AG04450 (cell line): ENCODE measurements at places on chromosomes 16 and 17. TPM values are rescaled to one million over a fixed set of nuclear protein-coding genes. Genes with fewer than 3 reads are reported as not detected.
A peak's percentile ranks its signal among the peaks of the same experiment; 100 is the strongest.

- no peak for DNase-seq
Observed at GRCh38 chr17:75615301-75615700, 17.9 kb upstream of the SMIM5 start.

- no peak for DNase-seq
Observed at GRCh38 chr16:75099738-75100602, 16.6 kb downstream of the LDHD start.

DNA sequence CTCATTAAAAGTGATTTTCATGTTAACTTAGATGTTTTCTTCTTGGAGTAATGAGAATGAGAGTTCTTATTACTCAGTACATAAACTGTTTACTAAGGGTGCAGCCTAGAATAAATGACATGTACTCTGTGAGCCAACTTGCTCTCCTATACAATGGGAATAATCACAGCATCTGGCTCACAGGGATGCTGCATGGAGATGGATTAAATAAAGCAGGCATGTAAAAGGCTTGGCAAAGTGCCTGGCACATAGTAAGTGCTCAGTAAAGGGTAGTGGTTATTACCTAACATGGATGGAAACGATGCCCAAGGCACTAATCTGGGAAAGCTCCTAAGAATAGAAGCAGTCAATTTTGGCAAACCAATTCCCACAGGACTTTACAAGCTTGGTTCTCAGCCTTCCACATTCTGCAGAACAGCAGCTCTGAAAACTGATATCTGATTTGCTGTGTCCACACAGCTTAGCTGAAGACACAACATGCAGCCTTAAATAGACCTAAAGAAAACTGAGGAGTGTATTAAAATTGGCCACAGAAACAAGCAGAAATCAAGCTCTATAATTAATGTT is 176.1 kb downstream of the ABCC12 start:
- DNase-seq: no peak

- no peak for DNase-seq
Observed at GRCh38 chr17:43398724-43399595, at the start of gene ARL4D. Gene ARL4D (plus strand): TSS chr17:43398993. CDS start chr17:43399733, 740 bp downstream.

- no peak for DNase-seq
Observed at GRCh38 chr16:75195811-75196790, 10.9 kb downstream of the CTRB2 start.

DNA sequence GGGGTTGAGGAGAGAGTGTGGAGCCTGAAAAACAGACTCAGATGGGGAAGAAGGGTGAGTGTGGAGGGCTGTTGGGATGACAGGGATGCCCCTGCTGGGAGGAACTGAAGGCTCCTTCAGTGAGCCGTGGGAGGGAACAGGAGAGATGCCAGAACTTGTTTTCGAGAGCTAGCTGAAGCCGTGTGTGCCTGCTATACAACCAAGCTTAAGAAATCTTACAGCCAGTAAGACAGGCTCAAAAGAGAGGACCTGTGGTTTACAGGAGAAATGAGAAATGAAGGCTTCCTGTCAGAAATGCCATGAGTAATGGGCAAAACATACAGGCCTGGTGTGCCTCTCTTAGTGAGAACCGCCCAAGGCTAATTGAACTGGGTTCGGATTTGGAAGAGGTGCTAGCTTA is 99.6 kb downstream of the SPACA3 start:
- no peak for DNase-seq

DNA sequence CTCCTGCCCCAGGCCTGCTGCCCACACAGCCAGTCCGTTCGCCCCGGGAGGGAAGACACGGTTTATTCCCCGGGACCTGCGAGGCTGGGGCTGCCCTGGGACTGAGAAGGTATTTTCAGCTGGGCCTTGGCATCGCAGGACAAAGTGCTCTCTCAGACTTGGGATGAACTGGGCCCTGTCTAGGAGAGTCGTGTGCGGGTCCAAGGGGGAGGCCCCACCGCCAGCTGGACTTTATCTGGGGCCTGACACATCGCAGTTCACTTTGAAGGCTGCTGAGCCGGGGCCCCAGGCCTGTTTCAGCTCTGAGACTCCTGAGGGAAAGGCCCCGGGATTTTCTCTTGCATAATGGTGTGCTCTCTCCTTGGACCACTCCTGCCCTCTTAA is 6.8 kb downstream of the CRISPLD2 start:
- no peak for DNase-seq

- no peak for DNase-seq
Observed at GRCh38 chr17:70519300-70519699, 350.0 kb downstream of the KCNJ2 start.

GRCh38 chr16:14007450-14007849 is 63.7 kb upstream of the MRTFB start:
- no peak for DNase-seq

- DNase-seq: no peak
Observed at GRCh38 chr16:17519101-17519955, 48.6 kb upstream of the XYLT1 start.

DNA sequence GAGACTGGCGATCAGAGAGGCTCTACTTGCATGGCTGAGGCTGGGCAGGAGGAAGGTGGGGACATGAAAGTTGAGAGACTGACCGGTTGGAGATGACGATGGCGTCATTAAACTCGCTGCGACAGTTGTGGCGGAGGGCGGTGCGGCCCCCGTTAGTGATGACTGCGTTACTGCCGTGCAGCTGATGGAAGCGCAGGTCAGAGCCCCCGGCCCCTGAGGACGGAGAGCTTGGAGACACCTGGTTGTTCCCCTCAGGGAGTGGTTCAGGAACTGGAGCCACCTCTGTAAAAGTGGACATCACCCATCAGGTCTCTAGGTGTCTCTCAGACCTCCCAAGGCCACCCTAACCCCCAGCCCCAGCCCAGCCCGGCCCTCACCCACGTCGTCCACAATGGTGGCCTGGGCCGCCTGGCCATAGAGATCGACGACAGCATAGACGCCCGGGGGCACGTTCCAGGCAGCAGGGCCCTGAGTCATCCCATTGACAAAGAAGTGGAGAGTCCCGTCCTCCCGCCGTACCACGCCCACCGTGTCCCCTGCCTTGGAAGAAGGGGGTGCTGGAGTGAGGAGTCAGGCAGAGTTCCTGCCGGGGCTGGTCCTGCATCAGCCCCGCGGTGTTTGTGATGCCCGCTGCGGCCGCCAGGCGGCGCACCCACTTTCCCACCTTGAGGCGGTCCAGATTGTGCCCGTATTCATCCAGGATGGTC is 5.3 kb downstream of the NEURL4 start:
- no peak for DNase-seq

GRCh38 chr16:74232806-74233465 is 63.7 kb upstream of the PSMD7 start:
- no peak for DNase-seq

DNA sequence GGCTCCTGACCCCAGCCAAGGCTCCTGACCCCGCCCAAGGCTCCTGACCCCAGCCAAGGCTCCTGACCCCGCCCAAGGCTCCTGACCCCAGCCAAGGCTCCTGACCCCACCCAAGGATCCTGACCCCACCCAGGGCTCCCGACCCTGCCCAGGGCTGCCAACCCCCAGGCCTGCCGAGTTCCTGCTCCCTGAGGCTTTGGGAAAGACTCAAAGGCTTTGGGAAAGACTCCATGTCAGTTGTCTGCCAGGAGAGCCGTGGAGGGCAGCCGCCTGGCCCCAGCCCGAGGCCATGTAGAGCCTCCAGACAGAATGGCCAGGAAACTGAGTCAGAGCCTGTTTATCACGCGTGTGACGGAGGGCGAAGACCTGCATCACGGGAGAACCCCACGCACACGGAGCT is 21.1 kb downstream of the CBFA2T3 start:
- no peak for DNase-seq

DNA sequence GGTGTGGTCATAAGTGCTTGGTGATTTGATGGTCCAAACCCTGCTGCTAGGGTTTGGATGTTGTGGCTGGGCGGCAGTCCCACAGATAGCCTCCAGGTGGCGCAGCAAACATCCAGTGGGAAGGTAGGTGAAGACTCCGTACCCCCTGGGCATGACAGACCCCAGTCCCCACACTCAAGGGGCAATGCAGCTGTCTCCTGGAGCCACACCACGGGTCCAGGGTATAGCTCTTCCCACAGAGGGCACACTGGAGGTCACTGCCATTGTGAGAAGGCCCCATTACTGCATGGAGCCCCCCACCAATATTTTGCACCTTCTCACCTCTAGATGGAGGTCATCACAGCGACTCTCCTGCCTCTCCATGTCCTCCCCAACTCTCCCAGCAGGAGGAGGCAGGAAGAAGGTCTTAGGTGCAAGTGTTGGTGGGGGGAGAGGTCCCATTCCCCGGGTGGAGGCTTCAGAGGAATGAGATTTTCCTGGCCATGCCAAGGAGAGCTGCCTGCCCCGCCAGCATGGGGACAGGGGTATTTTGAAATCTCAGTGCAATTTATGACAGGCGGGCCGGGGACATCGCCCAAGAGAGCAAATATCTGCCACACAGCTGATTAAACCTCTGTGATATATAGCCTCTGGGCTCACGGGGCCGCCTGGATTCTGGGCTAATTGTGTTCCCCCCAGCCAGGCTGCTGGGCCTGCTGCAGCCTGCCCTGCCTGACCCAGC is 17.1 kb upstream of the C17orf113 start:
- no peak for DNase-seq

DNA sequence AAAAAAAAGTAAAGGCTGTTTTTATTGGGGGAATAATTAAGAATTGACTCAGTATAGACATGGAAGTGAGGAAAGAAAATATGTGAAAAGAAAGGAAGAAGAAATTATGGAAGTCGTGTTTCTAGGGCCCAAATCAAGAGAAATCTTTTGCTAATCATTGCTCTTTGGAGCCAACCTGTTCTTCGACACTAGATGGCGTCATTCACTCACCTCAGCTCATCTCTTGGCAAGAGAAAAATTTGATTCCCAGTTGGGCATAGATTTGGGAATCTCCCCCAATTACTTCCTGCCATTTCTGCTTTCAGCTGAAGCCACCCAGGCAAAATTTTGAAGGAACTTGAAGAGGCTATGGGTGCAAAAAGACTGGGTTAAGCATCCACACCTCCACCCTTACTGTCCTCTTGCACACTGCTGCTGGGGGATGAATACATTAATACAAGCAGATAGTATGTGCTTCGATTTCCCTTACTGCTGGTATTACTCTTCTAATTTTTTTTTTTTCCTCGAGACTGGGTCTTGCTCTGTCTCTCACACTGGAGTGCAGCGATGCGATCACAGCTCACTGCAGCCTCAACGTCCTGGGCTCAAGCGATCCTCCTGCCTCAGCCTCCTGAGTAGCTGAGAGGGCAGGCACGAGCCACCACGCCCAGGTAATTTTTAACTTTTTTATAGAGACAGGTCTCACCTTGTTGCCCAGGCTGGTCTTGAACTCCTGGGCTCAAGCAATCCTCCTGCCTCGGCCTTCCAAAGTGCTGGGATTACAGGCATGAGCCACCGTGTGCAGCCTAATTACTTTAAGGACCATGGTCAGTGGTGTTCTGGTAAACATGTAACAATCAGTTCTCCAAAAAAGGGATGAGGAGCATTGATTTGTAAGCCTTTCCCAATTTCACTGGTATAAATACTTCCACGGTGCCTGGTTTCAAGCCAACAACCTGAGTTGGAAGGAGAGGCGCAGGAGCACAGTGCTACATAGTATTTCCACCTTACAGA is 13.5 kb downstream of the PSMD7 start:
- peak; percentile 23 for DNase-seq

- DNase-seq: peak; percentile 23
Observed at GRCh38 chr17:45852535-45853297, 8.0 kb downstream of the SPPL2C start.

GRCh38 chr16:68466174-68466573 is 17.9 kb upstream of the SMPD3 start:
- no peak for DNase-seq

DNA sequence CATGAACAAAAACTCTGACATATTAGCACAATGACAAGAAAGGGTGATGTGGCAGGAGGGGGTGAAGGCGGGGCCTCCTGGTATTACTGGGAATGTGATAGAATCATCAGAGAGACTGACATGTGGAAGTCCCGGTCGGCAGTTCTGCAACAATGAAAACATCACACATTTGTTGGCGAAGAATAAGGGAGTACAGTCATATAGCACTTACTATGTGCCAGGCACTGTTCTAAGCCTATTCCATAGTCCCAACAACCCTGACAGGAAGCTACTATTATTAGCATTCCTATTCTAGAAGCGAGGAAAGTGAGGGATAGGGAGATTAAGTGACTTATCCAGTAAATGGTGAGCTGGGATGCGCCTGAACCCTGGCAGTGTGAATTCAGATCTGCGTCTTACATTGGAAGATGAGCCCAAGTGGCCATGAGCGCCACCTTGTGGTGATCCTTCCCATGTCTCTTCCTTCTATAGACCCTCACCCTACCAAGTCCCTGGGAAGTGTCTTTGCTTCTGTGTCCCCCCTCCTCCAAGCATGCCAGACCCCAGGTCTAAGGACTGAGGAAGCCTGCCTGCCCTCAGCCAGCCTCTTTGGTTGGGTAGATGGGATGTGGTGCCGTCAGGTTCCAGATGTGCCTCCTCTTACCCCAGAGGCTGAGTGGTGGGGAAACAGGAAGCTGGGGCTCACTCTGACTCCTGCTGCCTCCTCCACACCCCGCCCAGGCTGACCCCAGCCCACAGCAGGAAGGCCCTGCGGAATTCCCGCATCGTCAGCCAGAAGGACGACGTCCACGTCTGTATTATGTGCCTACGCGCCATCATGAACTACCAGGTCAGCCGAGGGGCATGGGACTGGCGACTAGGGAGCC is 14.0 kb downstream of the FMNL1 start:
- DNase-seq: peak; percentile 49

GRCh38 chr17:72903522-72903921 is 189.0 kb downstream of the SLC39A11 start:
- no peak for DNase-seq

DNA sequence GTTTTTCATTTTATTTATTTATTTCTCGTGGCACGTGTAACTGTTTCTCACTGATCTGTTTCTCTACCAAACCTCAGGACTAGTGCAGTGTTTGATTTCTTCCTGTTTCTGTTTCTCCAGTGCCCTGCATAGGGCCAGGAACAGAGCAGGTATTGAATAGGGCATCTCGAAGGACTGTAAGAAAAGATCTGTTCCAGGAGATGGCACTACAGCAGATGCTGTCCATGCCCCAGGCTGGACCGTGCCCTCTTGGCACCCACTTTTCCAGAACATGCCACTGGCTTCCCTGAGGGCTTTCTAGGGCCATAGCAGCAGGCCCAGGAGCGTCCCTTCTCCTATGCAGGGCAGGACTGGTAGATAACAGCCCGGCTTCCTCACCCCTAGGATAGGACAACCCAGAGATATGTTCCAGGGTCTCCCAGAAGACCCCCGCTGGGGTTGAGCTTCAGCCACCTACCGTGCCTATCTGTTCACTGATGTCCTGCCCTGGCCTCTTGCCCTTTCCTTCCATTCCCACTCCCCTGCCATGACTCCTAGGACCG is 4.4 kb downstream of the SNX20 start:
- no peak for DNase-seq

- no peak for DNase-seq
Observed at GRCh38 chr17:231966-232807, 50.7 kb upstream of the DOC2B start.

NTHL1 gene
- polyA plus RNA-seq: 10.7 and 14.5 TPM in 2 replicates

ITGB3 gene
- 26.2 and 30.9 TPM in 2 replicates for polyA plus RNA-seq

NPIPB9 gene
- polyA plus RNA-seq: 0.16 and 0.35 TPM in 2 replicates

SAT2 gene
- polyA plus RNA-seq: 54.1 and 61.5 TPM in 2 replicates

XYLT1 gene
- 6.7 and 9.2 TPM in 2 replicates for polyA plus RNA-seq

CASKIN2 gene
- 1.9 and 2.8 TPM in 2 replicates for polyA plus RNA-seq

CLUH gene
- 7.1 and 9.0 TPM in 2 replicates for polyA plus RNA-seq

KRTAP4-3 gene
- polyA plus RNA-seq: not detected in 2 replicates

ABCC6 gene
- 3.5 and 3.7 TPM in 2 replicates for polyA plus RNA-seq
